ENCODE measurements at places on chromosomes 3 and 15.
A peak's percentile ranks its signal among the peaks of the same experiment; 100 is the strongest.

GRCh38 chr3:9280451-9281219 is 31.2 kb upstream of the SRGAP3 start:
- no peak for DNase-seq

- no peak for DNase-seq
These were observed at the start of gene AADAC for GRCh38 chr3:151813799-151814198. AADAC (plus strand) TSS chr3:151814116; CDS start chr3:151814163, 47 bp downstream.

DNA sequence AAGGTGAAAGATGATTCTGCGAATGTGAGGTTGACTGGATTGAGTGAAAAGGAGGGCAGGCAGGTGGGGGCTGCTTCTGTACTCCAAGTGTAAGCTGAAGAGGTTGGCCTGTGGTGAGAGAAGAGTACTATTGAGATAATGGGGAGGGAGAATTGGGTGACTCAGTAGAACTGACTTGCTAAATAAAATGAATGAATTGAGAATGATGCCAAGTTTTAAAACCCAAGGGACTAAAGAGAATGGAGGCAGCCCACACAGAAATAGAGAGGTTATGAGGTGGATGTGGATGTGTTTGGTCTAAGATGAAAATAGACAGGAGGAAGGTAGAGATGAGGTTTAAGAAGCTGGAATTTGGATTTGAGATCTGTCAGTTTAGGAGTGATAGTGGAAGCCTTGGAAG is 5.9 kb downstream of the MME start:
- no peak for DNase-seq

GRCh38 chr3:134009345-134010000 is 20.3 kb downstream of the SLCO2A1 start:
- no peak for DNase-seq

- no peak for DNase-seq
These were observed 27.5 kb upstream of the THRB start for GRCh38 chr3:24522146-24522579.

DNA sequence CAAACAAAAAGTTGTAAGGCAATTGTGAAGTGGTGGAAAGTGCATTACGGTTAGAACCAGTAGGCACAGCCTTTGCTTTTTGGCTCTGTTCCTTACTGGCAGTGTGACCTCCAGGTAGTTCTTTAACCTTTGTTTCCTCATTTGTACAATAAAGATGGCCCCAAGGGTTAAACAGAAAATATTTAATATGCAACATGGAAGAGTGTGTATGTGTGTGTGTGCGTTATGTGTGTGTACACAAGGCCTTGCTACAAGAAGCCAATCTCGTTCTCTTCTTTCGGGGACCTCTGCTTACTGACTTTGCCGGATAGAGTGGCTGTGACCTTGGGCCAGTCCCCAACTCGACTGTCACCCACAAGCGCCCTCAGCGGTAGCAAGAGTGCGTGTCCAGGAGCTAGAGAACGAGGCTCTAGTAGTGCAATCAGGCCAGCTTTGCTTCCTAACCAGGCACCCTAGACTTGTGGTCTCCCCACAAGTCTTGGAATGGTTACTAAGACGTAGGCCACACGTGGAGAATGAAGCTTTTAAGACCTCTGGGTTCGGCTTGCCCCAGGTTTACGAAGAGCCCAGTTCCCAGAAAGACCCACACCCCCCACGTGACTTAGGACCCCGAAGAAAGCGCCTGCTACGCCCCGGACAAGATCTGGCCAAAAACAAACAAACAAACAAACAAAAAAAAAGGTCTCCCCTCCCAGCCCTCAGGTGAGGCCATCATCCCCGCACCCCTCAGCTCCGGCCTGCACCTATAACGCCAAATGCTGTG is 593 bp downstream of the CIAO2A start:
- peak; percentile 39 for DNase-seq

DNA sequence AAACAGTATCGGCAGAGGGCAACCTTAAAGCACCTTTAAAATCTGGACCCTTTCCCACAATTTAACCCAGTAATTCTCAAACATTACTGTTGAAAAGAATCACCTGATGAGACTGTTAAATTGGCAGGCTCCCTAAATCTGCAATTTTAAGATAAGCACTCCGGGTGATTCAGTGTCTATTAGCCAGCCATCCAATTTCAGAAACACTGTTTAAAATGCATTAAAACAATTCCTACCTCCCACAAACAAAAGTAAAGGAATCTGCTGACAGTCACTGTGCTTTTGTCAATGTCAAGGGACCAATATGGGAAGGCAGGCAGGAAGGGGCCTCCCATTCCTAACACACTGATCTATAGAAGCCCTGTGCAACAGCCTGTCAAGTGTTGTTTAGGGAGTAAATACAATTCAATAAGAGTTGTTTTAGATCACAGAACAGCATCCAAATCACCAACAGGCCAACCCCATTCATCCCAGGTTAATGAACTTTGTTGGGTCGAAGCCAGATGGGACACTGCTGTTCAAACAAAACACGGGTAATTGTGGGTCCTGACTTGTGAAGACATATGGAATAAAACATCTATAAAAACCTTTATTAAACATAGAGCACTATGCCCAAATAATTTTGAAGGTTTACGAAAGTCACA is 21.4 kb downstream of the SIAH2 start:
- DNase-seq: no peak

GRCh38 chr15:99121691-99122410 is 17.0 kb downstream of the SYNM start:
- DNase-seq: no peak

GRCh38 chr3:80261082-80261481 is 493.3 kb upstream of the ROBO1 start:
- no peak for DNase-seq

- DNase-seq: no peak
These were observed 281.7 kb downstream of the ROBO2 start for GRCh38 chr3:77321646-77322045.

GRCh38 chr15:63488398-63488960 is 15.9 kb upstream of the USP3 start:
- no peak for DNase-seq

Measured in foreskin keratinocyte (primary cell).